T-helper 22 cell (primary cell): ENCODE measurements at places on chromosomes 2 and 18.

- DNase-seq = no peak
These were observed 70.9 kb upstream of the EML6 start for GRCh38 chr2:54652540-54652939.

DNA sequence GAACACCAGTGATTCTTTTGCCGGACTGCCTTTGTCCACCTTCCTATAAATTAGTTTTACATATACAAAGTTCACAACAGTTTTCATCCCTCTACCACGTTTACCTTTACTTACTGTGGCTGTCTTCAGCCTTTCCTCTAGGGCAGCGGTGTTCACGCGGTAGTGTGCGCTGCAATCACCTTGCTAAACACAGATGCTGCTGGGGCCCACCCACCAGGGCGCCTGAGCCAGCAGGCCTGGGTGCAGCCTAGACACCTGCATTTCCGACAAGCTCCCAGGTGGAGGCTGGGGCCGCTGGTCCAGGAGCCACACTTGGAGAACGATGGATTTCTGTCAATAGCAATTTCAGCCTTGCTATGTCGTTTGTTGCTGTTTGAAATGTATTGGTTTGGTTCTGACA, 83.1 kb downstream of the NDUFA10 start:
- DNase-seq = no peak

- DNase-seq = no peak
These were observed 36.8 kb downstream of the KCNG3 start for GRCh38 chr2:42457011-42457410.

DNA sequence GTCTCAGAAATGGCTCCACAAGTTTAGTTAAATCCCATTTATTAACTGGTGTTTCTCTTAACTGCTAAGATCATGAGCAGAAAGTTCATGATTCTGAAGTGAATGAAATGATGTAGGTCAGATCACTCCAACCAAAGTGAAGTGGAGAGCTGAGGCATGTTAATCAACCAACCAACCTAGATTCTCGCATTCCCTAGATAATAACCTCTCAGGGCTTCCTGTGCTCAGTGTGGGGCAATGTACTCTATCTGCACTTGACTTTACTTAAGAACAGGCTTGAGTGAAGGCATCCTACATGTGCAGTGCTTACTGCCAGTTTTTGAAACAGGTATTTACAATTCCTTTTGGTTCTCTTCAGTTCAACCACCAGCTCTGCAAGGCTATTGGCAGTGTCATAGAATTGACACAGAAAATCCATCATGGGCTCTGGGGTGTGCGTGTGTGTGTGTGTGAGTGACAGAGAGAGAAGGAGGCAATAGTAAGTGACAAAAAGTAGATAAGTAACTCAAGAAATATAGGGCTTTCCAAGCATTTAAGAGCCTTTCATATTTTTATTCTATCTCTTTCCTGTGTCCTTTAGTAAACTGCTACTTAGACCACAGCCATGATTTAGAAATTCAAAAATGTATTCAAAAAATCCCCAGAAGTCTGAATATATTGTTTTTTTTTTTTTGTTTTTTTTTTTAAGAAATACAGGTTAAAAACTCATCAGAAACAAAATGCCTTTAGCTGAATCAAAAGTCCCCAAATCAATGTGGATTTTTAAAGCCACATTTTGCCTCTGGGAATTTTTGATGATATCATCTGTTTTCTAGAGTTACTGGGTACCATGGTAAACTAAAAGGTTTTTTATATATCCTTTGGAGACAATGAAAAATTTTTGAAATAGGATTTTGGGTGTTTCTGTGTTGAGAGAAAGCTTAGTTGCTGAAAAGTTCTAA, 28.6 kb downstream of the DOCK10 start:
- DNase-seq = no peak

DNA sequence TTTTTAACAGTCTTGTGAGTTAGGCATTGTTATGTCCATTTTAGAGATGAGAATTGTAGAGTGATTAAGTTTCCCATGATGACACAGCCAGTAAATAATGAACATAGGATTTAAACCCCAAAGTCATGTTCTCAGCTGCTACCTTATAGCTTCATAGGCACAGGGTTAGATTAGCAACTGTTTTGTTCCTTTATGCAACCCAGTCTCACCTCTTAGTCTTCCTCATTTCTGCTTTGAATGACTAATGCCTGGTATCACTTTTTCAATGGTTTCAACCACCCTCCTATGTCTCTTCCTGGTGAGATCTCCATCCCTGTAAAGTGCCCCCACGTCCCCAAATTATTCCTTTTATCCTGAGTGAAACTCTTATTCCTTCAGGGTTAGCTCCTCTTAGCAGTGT, 44.3 kb downstream of the MFSD6 start:
- DNase-seq = no peak

DNA sequence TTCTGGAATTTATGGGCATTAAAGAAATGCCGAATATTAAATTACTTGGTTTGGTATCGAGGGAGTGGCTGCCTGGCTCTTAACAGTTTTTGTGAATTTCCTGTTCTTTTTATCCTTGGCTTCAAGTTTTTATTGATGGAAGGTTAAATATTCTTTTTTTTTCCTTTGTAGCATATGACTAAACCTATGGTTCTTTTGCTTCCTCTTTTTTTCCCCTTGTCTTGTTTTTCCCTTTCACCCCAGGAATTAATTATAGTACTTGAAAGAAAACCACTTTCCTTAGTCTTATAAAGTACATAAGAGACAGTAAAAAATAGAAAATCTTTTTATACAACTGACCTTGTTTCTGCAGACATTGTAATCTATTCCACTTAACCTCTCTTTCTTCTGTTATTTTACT, 42.4 kb downstream of the MGAT5 start:
- no peak for DNase-seq

DNA sequence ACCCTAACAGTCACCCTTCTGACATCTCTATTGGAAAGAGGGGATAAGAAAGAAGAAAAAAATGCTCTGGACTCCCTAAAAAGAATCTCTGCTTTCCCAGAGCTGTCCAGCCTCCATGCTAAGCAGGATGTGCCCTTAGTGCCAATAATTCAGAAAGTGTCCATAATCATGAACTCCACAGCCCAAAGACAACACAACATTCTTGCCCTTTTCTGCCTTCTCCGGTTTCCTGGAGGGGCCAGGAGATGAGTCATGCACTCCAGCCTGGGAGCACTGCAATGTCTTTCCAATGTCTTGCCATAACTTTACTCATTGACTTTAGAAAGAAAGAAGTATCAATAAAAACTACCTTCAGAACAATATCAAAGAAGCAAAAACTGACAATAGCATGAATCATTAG, 44.0 kb downstream of the KLF7 start:
- no peak for DNase-seq

DNA sequence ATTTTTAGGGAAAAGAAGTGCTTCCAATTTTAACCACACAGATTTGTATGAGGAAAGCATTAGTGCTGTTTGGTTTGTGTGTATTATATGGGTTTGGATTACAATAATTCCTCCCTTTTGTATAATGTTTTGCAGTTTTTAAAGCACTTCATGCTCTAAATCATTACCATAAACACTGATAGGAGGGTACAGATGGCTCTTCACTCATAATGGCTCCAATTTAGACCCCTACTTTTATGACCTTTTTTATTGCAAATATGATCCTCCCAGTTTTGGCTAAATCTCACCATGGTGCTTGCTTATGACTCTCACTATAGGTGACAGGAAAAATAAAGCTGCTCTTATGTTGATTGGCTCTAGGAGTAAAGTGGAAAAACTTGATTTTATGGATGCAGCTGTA, 23.8 kb upstream of the TMEM17 start:
- no peak for DNase-seq

DNA sequence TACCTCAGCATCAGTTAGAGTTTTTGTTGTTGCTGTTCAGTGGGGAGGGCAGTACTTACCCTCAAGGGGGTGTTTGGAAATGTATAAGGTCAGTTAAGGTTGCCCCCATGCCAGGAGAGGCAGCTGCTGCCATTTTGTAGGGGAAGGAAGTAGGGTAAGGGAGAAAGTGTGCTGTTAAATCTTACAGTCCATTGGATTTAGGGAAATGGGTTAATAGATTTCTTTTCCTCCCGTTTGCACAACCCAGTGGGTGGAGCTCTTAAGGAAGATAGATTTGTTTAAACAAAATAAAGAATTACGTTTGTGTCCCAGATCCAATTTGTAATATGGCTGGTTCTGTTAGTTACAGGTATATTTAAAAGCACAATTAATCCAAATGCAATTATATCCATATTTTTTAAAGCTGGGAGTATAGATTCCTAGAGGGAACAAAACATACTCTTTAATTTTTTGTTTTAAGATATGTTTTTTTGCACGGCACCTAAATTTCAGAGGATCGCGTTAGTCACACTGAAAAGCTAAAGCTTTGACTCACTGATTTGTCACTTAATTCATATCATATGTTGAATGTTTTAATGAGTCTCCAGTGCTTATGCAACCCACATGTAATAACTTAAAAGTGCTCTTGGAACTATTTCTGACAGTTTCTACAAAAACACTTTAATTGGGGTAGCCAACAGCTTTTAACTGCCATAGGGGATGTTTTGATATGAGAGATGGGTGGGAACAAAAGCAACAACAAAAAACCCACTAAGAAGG, 9.0 kb upstream of the CWC22 start:
- DNase-seq = no peak

- DNase-seq = no peak
These were observed 5.1 kb upstream of the PAX8 start for GRCh38 chr2:113283704-113284284.

DNA sequence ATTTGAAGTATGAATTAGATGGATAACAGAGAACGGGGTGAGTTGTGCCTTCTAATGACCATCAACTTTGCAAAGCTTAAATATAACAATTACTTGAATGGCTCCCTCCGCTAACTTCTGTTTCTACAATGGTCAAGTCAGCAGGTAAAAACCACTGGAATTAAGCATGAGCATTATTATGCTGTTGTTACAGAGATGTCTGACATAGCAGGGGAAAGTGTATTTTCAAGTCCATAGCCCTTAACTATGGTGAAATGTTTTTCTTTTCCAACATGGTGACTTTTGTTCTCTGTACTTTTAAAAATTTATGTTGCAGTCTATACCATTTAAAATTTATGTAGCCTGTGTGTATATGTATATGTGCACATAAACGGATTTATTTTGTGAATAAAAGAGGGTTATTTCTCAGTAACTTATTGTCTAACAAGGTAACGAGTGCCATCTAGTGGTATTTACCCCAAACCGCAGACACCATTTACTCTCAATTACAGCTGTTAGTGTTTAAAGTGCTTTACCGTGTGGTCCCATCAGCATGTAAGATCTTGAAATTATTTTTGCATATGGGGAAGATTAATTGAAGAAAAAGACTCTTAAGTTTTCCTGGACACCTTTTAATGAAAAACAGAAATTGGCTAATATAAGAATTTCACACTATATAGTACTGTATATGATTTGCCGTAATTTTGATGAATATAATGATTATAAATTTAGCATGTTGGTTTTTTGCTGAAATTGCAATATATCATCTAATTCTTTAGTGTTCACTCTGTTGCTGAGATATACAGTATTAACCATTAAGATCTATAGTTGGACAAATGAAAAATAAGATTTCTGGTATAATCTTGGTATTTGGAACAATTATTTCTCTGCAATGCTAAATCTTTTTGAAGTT, 78.2 kb downstream of the UBE2E3 start:
- no peak for DNase-seq

DNA sequence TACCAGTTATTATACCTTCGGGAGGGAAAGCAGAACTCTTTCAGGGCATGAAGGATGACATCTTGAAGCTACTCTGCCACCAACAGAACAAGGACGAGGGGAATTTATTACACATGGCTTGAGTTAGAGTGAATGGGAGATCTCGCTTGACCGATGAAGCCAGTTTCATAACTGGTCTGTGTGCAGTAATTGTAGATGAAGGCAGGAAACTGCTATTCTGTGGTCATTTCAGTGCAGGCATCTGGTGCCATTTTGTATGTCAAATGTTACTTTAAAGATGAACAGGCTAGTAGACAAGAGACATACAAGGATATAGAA, 20.5 kb downstream of the GREB1 start:
- DNase-seq = no peak

- no peak for DNase-seq
These were observed 432.3 kb downstream of the STK39 start for GRCh38 chr2:167814881-167815718.

DNA sequence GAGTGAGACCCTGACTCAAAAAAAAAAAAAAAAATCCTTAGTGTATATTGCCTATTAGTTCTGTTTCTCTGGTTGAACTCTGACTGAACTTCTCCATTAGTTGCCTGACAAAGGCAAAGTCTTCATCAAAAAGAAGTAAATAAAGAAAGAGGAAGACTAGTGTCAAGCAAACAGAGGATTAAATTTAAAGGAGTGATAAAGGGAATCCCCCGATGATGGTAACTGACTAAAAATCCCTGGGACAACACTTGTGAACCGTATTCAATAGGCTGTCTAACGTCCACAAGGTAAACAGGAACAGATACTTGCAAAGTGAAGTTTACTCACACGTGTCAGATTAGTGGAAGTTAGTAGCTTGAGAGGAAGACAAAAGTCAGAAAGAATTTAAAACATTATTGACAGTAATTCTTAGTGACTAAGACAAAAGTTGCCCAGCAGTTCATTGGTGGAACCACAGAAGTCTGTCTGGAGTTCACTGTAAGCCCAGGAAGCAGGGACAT, 26.2 kb upstream of the SPOPL start:
- no peak for DNase-seq
